Amniotic epithelial cell (primary cell): ENCODE measurements at places on chromosomes 13 and 19.
A peak's percentile ranks its signal among the peaks of the same experiment; 100 is the strongest.

DNA sequence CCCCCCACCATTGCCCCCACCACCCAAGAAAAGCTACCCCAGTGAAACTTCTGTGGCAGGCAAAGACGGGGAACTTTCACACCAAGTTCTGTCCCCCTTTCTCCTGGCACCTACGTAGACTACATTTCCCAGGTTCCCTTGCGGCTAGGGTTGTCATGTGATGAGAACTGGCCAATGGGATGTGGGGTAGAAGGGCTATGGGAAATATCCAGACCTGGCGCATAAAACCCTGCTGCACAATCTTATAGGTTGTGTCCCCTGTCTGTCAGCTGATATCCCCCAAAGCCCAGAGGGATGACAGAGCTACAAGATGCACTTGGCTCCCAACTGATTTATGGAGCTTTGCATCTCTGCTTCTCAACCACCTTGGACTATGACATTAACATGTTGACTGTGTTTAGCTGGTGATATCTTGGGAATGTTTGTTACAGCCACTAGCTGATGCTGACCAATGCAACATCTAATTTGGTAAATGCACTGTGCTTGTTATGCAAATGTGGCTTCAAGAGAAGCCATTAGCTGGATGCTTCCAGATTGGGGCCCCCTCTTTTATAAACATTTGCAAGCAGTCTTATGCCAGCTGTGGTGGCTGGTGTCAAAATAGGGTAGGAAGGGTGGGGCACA lies 6.1 kb downstream of the SH2D3A start:
- DNase-seq, result peak; percentile 18

- DNase-seq, result peak; percentile 65
Measured at GRCh38 chr19:49929121-49929610, at the start of the genes ATF5 and NUP62. Gene ATF5, plus strand, starts transcription at chr19:49929205. Its CDS starts 1,646 bp downstream, at chr19:49930851. Gene NUP62, minus strand, starts transcription at chr19:49929504. Its CDS starts 19,697 bp downstream, at chr19:49909807.

- DNase-seq, result peak; percentile 34
Measured at GRCh38 chr19:39448271-39448670, 2.9 kb downstream of the SUPT5H start.

- DNase-seq, result no peak
Measured at GRCh38 chr13:107458269-107458668, 757.1 kb downstream of the LIG4 start.
